Stimulated activated CD8-positive, alpha-beta memory T cell treated with anti-CD3 and anti-CD28 coated beads, Interleukin-15, amount 100 ng/mL, for 24 hours (primary cell): ENCODE measurements at places on chromosomes 7 and 10.

DNA sequence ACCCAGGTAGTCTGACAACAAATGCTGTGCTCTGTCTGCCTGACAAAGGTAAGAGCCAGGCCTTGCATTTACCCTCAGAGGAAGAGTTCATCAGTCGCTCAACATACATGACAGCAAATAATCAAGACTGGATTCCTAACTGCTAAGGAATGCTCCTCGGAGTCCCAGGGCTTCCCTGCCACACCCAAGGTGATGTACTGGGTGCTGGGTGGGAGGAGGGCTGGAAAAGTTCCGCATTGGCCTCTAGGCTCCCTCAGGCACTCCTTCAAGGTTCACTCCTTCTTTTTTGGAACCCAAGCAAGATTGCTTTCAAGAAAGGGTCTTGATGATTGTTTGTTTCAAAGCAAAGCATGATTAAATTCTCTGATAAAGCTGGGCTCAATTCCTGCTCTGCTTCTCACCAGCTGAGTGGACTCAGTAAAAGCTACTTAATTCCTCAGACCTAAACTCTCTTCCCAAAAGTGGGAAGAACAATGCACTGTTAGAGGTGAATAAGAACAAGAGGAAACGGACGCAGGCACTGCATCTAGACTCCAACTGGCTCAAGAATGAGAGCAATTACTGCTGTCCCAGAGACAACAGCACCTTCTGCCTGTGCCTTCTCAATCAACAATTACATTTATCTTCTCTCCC lies 173.5 kb downstream of the ELMO1 start:
- DNase-seq = no peak

DNA sequence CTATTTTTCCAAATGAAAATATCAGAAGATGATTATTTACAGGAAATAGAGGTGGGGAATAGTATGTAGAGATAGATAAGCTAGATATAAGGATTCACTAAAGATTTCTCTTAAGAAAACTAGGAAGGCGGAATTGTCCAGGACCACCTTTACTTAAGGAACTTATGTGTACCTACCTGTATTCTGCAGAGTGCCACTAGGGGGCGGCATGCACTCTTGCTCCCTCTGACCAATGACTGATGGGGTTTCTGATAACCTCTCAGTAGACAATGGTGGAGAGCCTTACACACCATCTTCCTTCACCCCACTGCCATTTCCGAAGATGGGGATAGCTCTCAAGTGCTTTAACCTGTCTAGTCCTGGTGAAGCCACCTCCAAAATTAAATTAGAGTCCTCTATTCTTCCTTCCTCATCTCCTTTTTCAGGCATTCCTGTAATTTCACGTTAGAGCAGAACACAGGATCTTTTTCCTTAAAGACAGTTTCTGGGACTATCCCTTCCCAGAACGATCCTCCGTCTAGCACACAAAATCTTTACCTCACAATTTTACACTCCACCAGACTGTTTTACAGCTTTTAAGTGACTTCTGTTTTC lies 453.1 kb downstream of the SORCS1 start:
- no peak for DNase-seq

DNA sequence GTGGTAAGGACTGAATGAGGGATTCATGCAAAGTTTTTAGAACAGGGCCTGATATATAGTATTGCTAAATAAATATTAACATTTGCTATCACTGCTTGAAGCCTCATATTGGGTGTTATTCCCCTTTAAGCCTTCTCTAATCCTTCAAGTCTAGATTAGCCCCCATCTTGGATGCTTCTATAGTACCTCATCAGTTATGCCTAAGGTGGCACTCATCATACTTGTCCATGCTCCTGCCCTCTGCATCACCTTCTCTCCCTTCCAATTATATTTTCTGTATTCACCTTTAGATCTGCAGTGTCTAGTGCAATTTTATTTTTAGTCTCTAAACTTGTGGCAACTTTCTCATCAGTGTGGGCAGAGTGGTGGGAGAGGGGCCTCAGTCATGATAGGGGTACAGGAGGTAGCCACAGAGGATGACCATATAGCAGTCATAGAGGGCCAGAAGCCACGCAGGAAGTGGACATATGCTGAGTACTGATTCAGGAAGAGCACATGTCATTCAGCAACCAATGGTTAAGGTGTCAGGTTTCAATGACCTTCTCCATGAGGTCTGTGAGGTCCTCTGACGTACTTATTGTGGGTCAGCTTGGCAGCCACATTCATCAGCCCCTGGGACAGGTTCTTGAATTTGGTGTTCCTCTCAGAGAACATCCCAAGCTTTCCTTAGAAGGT lies 2.5 kb downstream of the ENTPD1 start:
- no peak for DNase-seq

GRCh38 chr10:103795634-103796270 lies 59.6 kb downstream of the SH3PXD2A start:
- no peak for DNase-seq

- no peak for DNase-seq
Measured at GRCh38 chr7:76425156-76425555, 406 bp downstream of the ZP3 start.

GRCh38 chr10:73641328-73642060 lies at the start of gene MYOZ1:
Gene MYOZ1, minus strand, starts transcription at chr10:73641474. Its CDS starts 1,457 bp downstream, at chr10:73640017.
- DNase-seq = no peak

- DNase-seq = no peak
Measured at GRCh38 chr7:90625562-90625961, 29.4 kb downstream of the CDK14 start.

- no peak for DNase-seq
Measured at GRCh38 chr7:55568613-55569268, 3.6 kb downstream of the VOPP1 start.

DNA sequence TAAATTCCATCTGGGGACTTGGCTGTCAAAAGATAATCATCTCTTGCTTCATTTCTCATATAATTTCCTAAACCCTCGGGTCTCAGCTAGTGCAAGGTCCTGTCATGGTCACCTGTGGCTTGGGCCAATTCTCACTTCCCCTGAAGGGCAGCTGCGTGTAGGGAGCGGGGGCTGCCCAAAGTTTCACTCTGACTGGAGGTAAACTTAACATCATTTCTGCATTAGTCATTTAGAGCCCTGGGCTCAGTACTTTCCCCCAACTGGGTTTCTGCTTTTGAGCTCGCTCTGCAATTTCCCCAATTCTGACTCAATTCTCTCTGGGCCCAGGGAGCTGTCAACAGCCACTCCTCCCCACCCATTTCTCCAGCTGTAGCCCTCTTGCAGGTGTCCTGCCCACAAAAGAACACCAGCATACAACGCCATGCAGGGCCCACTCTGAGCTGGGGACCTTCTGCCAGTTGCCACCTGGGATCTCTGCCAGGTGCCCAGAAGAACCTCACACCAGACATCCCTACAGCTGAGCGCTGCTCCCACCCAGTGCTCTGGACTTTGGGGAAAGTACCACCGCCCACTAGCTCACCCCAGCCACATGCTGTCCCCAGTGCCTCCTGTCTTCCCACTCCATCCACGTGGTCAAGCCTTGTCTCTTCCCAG lies 37.9 kb downstream of the VOPP1 start:
- no peak for DNase-seq

DNA sequence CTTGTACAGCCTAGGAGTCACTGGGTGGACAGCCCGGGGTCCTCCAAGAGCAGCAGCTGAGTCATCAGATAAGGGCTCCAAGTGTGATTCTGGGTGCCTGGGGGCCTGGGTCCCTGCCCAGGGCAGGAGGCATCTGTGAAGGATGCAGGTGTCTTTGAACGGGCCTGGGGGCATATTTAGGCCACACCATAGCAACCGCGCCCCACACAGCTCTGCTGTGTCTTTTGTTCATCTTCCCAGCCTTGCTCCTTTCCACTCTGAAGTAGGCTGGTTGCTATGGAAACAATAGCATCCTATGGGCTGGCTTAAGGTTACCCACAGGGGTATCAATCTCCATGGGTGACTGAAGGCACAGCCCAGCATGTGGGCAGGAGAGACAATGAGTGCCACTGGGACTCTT lies 324.7 kb downstream of the TCERG1L start:
- no peak for DNase-seq

- no peak for DNase-seq
Measured at GRCh38 chr10:76675951-76676587, 961.5 kb downstream of the KCNMA1 start.

GRCh38 chr7:15647309-15647708 lies 39.2 kb downstream of the MEOX2 start:
- DNase-seq = no peak

- DNase-seq = no peak
Measured at GRCh38 chr10:33661580-33662336, 327.3 kb upstream of the NRP1 start.

DNA sequence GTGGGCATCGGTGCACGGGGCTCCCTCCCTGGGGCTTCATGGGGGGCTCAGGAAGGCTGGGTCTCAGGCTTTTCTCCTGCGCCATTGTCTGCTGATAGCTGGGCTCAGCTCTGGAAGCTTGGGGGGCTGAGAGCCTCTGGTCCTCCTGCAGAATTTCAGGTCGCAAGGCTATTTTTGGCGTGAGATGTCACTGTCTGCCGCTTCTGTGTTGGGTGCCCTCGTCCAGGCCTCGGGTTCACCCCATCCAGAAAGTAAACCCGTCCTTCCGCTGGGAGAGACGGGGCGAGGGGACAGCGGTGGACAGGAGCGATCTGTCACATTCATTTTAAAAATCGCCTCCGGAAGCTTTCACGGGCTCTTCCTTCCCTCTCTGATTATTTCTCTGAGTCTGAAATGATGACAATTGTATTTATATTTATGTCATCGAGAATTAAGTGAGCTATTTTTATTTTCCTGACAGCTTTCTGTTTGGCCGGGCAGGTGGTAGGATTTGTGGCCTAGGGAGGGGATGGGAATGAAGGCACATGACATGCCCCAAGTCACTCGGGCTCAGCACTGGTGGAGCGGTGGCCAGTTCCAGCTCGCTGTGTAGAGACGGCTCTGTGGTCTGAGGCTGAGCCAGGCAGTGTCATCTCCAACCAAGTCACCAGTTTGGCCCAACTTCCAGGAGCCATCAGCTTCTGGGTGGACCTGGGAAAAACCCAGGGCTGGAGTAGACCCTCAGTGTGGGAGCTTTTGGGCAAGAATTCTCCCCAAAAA lies 40.7 kb upstream of the AP5Z1 start:
- DNase-seq = no peak

DNA sequence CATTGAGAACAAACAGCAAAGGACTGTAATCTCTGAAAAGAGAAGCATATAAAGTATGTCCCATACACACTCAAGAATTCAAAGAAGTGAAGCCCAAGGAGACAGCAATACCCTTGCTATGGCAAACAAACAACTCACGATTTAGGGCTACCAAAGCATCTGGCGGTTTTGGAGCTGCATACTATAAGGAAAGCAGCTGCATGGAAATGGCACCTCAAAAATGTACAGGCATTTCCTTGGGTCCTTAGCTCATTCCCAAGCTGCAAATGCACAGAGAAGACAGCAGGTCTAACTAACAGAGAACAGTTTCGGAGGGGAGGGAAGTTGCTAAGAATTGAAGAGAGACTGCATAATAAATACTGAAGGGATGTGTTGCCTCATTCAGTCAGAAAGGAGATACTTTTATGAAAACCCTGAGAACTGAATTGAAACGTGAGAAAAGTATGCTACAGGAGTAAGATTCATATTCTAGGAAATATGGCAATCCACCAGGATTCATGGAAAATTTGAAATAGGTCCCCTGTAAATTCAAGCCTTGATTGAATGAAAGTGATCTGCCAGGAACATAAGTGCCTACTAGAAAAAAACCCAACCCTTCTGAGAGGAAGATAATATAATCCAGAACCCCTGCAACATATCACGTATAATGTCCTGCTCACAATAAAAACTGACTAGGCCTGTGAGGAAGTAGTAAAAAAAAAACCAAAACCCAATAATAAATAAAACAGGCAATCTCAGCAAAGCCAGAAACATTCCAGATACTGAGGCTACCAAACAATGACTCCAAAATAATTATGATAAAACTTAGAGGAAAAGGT lies 36.4 kb downstream of the CUBN start:
- DNase-seq = no peak

- DNase-seq = no peak
Measured at GRCh38 chr7:132488634-132489302, 87.5 kb downstream of the PLXNA4 start.

DNA sequence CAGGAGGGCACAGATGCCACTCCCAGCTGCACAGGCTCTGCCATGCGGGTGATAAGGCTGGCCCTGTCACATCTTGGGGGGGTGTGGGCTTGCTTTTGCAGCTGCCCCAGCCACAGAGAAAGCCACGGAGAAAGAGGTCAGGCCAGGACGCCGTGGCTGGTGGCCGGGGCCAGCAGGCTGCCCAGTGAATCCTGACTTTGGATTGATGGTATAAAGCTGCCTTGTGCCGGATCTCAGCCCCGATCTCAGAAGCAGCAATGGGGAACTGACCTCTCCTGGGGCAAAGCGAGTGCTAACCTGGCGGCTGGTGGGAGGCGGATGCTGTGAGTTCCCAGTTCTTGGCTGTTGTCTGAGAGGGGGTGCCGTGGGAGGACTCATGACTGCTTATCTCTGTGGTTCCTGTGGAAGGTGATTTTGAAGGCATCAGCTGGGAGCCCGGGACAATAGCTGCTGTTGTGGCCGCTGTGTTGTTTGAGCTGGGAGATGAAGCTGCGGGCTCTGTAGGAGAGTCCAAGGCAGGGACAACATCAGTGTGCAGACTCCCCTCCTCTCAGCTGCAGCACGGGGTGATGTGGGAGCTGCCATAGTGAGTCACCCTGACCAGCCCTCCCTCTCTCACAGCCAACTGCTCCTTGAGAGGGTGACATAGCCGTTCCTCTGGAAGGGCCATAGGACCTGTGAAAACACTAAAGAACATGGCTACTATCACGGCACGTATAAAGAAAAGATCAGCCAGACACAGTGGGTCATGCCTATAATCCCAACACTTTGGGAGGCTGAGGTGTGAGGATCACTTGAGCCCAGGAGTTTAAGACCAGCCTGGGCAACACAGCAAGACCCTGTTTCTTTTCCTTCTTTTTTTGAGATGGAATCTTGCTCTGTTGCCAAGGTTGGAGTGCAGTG lies 17.0 kb downstream of the IL15RA start:
- DNase-seq = no peak

DNA sequence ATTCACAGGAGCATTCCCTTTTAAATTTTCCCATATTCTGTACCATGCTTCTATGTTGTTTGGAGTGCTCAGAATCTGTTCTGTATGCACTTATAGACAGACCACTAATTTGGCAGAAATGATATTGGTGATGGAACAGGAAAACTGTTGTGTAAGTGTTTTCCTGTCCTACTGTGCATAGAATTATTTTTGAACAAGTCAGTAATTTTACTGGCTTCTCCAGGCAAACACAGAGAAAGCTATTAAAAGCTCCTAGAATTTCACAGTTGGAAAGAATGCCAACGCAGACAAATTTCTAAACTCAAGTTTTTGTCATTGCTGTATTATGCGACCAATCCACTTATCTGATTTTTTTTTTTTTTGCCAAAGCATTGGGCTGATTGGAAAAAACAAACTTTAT lies 55.7 kb downstream of the ANKMY2 start:
- no peak for DNase-seq
